Memory B cell (primary cell): ENCODE measurements at places on chromosomes 11 and 22.

GRCh38 chr22:30866216-30866615 is 102.4 kb downstream of the MORC2 start:
- DNase-seq = no peak
- no peak overlapping the region for H3K4me3 ChIP-seq
- no peaks in the 10 kb centered on the region for H3K4me1 ChIP-seq
- H3K36me3 ChIP-seq = no peaks in the 10 kb centered on the region

DNA sequence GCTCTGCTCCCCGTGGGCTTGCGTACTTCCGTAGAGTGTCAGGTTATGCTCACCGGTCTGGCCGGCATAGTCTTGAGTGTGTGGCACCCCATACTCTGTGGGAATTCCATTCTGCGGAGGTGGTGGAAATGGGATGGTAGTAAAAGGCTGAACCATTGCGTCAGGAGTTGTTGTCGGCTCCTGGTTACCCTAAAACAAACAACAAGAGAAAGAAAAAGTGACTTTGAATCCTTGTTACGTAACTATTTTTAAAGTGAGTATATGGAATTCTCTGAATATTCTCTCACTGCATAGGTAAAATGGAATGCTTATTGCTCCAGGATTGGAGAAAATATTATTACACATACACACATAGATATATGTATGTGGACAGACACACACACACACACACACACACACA is 92.1 kb downstream of the APOL5 start:
- H3K27me3 ChIP-seq = peaks cover 4% of the 10 kb centered on the region
- no peak overlapping the region for H3K4me3 ChIP-seq
- no peaks in the 10 kb centered on the region for H3K4me1 ChIP-seq
- no peak overlapping the region for H3K27ac ChIP-seq

- H3K4me3 ChIP-seq = no peak overlapping the region
- DNase-seq = no peak
- no peaks in the 10 kb centered on the region for H3K27me3 ChIP-seq
- no peaks in the 10 kb centered on the region for H3K36me3 ChIP-seq
- peaks cover 6% of the 10 kb centered on the region for H3K4me1 ChIP-seq
Measured at GRCh38 chr11:105004021-105004420, 18.9 kb downstream of the CASP5 start.

- H3K4me1 ChIP-seq = no peaks in the 10 kb centered on the region
- no peak overlapping the region for H3K27ac ChIP-seq
- H3K27me3 ChIP-seq = no peaks in the 10 kb centered on the region
- no peaks in the 10 kb centered on the region for H3K36me3 ChIP-seq
- DNase-seq = no peak
Measured at GRCh38 chr11:97279341-97279740, 889.5 kb downstream of the JRKL start.

GRCh38 chr22:24327832-24328231 is 57.2 kb downstream of the SPECC1L start:
- no peak for DNase-seq
- H3K4me1 ChIP-seq = peaks cover 10% of the 10 kb centered on the region
